ENCODE measurements at places on chromosomes 5 and 9.
A peak's percentile ranks its signal among the peaks of the same experiment; 100 is the strongest.

GRCh38 chr9:92649007-92649406 is 20.9 kb downstream of the IPPK start:
- DNase-seq, result no peak

DNA sequence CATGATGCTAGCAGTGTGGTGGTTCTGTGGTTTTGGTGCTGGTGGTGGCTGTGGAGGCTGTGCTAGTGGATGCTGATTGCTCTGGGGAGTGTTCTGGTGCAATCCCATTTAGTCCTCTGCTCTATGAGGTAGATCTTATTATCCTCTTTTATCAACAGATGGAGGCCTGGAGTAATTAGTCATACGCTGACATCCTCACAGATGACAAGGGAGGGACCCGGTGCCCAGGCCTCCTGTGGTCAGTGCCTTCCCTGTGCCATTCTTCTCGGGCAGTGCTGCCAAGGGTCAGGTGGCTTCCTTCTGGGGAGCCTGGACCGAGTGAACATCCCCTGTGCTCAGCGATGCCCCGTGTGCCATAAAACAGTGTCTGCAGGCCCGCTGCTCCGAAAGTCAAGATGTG is 74.5 kb downstream of the COL5A1 start:
- no peak for DNase-seq

DNA sequence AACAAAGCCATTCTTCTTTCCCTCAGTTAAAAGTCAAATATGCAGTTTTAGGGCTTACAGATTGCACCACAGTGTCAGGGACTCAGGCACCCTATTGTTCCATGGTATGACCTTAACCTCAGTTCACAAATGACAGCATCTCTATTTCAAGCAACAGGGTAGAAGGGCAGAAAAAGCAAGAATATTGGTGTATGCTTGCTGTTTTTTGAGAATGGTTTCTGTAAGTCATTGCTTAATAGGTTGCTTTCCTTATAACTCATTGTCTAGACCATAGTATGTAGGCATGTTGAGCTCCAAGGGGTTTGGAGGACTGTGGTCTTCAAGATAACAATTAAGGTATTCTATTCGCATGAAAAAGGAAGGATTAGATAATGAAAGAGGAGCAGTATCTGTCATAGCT is 183.5 kb upstream of the EDIL3 start:
- no peak for DNase-seq

GRCh38 chr9:98860871-98861293 is 53.4 kb downstream of the GALNT12 start:
- no peak for DNase-seq

- no peak for DNase-seq
Observed at GRCh38 chr5:146877178-146877681, 1.3 kb downstream of the PPP2R2B start.

DNA sequence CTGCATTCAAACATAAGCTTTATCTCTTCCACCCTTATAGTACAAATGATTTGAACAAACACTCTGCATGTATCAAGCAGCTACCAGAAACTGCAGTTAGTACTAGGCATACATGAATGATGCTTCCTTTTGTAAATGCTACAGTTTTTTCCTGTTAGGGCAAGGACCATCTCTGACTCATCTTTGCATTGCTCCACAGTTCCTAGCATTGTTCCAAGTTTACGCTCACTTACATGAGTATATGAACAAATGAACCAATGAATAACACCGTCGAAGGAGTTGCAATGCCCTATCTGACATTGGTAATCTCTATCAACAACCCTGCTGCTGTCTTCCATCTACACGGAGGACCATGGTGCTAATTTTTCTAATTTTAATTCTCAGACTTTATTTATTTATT is 2.1 kb upstream of the ALDH7A1 start:
- DNase-seq, result no peak

DNA sequence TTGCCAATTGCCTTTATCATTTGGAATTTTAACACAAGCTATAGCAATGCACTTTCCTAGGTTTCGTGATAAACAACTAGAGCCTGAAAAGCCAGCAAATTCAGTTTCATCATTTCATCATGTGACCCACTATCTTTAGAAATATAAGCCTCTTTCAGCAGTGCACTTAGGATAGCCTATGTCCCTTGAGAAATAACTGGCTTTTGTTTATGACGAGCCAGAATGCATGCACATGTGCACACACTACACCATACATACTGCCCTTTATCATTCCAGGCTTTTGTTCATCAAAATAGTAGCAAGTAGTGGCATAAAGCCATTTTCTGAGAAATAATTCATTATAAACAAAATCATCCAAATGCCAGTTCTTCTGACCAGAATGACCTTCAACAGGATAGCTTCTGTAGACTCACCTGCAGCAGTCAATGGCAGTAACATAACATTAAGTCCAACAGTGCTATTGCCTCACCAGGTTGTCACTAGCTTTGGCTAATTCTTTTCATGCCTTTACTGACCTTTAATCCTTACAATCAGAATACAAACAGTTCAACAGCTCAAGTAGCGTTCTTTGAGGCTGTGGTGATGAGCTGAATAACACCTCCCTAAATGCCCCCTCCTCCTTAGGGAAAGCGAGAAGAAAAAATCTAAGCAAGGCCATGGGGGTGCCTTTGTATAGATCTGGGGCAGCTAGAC is 132.3 kb upstream of the SMARCA2 start:
- DNase-seq, result no peak

- no peak for DNase-seq
Observed at GRCh38 chr5:159419576-159419975, 89.3 kb upstream of the IL12B start.

DNA sequence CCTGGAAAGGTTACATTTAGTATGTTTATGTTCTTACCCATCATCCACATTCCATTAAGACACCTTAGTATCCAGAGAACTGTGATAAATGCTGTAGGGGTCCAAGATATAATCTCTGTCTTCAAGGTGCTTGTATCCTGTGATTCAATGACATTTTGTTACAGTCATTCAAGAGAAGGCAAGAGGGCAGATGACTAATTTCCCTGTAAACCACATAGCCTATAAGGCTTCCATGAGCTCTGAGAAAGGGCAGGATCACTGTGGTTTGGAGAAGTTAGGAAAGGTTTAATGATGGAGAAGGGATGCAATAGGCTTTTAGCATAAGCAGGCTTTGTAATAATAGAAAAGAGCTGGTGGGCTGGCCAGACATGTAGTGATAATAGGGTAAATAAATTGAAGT is 40.0 kb downstream of the PAPPA start:
- no peak for DNase-seq

DNA sequence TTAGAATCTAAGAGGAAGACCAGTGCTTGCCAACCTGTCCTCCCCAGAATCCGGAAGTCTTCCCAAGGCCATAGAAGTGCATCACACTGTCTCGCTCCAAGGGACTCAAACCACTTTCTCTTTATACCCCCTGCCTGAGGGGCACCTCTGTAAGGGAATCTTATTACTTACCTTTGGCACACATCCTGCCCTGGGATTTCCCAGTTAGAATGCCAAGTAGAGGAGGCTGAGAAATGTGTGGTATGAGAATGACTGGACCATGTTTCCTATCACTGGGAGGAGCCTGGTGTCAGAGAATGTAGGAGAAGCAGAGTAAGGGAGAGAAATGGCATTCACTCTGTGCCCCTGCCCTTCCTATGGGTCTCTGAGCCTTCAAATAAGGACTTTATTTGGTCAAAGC is 85.8 kb downstream of the AOPEP start:
- no peak for DNase-seq

GRCh38 chr5:14177634-14178033 is 34.5 kb downstream of the TRIO start:
- no peak for DNase-seq

DNA sequence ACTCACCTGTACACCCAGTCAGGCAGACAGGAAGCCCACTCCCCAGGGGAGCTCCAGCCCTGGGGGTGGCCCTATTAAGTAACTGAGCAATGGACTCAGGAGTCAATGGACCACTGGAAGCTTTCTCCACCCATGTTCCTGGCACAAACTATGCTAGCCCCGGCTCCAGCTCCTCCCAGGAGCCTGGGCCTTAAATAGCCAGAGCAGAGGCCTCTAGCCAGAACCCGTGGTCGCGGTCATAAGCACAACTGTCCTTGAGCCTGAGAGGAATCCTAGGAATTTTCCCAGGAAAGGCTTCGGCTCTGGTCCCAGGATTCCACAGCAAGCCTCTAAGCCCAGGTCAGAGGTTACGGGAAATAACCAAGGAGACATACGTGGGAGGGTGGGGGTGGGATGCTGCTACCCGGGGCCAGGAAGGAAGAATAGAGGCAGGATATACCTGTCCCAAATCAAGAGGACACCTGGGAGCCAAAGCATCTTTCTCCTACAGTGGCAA is 5.5 kb downstream of the SEPTIN8 start:
- DNase-seq, result no peak

DNA sequence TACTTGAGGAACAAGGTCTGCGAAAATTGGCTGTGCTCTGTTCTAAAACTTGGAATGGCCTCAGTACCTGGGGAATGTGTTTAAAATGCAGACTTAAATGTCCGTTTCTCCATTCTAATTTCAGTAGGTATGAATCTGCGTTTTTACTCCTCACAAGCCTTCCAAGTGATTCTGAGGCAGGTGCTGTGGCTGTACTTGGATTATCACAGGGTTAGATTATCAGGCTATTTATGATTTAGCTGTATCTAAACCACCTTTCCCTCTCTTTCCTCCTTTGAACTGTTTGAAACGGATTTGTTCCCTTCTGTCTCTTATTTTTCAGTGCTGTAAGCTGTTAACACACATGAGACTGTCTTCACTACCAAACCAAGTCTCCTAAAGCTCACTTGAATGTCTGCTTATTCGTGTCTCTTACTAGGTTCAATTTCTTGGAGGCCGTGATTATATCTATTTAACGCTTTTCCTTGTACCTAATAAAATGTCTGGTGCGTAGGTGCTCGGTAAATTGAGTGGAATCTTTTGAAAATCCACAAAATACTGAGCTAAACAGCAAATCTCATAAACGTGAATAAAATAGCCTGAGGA is 714 bp upstream of the CETN3 start:
- DNase-seq, result no peak

DNA sequence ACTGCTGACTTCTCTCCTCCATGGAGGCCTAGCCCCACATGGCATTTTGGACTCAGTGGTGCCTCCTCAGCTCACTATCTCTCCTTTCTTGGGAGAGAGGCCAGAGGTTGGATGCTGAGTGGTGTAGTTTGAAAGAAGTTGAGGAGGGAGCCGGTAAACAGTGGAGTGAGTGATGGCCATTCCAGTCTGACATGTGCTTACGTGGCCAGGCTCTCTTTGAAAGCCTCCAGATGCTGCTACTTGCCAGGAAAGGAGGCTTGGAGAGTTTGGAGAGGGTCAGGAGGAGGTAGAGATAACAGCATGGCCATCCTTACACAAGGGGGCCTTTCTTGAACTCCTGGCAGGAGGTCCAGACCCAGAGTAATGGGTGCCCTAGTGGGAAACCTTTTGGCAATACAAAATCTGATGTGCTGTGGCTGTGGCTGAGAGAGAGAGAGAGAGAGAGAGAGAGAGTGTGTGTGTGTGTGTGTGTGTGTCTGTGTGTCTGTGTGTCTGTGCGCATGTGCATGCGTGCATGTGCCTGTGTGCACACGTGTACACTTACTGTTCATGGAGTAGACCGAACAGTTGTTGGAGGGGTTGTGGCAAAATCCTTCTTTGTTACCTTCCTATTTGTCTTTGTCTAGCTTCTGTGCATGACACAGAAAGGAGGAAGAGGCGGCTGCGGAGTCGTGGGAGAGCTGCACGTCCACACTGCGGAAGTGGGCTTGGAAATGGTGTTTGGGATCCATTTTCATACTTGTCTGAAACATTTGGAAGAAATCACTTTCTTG is 37.8 kb downstream of the RALGPS1 start:
- DNase-seq, result no peak

- no peak for DNase-seq
Observed at GRCh38 chr9:129396365-129396708, 218.3 kb upstream of the IER5L start.

GRCh38 chr9:86176468-86176867 is 77.1 kb upstream of the GOLM1 start:
- DNase-seq, result no peak

GRCh38 chr9:32251539-32251938 is 132.9 kb upstream of the ACO1 start:
- DNase-seq, result peak; percentile 13

GRCh38 chr5:8288897-8289516 is 420.1 kb downstream of the MTRR start:
- DNase-seq, result no peak

DNA sequence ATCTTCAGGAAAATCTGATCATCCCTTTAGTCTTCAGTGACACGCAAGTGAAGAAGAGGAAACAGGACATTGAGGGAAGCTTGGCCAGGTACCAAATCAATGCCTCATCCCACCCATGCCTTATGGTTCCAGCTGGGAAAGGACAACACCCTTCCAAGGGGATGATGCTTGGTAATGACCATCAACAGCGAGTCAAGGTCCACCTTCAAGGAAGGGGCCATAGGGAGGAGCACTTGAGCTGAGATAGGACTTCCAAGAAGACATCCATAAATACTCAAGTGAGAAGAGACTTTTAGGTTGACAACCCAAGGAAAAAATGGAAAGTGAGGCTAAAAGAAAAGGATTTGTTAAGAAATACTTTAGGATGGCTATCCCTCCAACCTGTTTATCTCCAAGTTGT is 27.1 kb upstream of the GAS1 start:
- DNase-seq, result no peak

- no peak for DNase-seq
Observed at GRCh38 chr5:94545870-94546625, 72.4 kb downstream of the KIAA0825 start.

Measured in activated CD4-positive, alpha-beta T cell treated with anti-CD3 and anti-CD28 coated beads, Interleukin-2, amount 50 U/mL, for 24 hours (primary cell).